ENCODE measurements at places on chromosomes 7 and 10. TPM values are rescaled to one million over a fixed set of nuclear protein-coding genes. Genes with fewer than 3 reads are reported as not detected.

DNA sequence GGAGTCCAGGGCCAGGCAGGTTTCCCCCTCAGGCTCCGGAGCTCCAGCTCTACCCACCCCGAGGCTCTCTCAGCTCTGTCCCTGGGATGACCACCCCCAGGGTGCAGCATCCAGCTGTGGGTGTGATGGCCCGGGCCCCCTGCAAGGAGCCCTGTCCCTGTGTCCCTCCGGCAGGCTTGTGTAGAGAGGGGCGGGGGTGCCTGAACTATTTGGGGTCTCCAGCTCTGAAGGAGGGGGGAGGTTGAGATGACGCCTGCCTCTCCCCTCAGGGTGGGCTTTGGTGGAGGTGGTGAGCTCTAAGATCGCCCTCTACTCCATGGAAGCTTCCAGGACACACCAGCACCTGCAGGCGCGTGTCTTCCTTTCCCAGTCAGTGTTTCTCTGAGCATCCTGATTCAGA lies 39.4 kb downstream of the ADRA2A start:
- no peak for DNase-seq

DNA sequence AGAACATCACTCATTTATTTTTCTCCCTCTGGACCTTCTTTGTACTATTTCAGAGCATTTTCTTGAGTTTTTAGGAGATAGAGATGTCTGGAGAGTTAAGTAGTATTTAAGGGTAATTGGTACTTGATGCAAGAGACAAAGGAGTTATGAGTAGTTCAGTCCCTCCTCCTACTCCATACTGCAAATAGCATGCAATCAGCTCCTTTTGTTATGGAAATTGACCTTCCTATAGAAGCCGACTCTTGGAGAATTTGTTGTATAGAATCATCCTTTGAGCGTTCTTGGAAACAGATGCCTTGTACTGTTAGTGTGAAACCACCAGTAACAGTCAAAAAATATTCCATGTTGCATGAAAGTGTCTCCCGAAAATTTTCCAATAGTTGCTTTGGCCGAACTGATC lies 428.2 kb upstream of the GALNT17 start:
- DNase-seq, result no peak

- no peak for DNase-seq
These were observed 96.8 kb downstream of the CYTH3 start for GRCh38 chr7:6175645-6176044.

GRCh38 chr7:18558503-18558902 lies 63.0 kb downstream of the HDAC9 start:
- no peak for DNase-seq

DNA sequence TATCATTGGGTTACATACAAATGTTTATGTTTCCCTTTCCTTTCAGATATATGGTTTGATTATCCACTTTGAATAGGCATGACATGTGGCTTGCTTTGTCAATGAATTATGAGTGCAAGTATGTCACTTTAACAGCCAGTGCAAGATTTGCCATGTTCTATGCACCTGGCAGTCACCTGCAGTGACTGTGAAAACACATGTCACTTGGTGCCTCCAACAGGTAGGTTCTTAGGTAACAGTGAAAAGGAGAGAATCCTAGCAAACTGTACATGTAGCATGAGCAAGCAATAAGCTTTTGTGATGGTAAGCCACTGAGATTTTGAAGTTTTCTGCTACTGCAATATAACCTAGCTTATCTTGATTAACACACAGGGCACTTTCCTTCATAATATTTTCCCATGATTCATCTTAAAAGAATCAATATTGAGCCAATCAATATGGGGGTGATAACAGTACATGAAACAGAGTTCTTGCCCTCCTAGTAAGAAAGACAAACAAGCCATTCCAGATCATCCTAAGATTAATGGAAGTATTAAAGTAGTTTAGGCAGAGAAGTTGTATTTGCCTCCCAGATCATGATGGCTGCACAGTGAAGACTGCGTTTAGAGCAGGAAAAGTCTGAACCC lies 7.9 kb upstream of the RALA start:
- DNase-seq, result no peak

- no peak for DNase-seq
These were observed 427.0 kb downstream of the KCNMA1 start for GRCh38 chr10:77210645-77211044.

GRCh38 chr10:126687121-126687606 lies 16.7 kb upstream of the C10orf90 start:
- no peak for DNase-seq

CALML5 gene
- not detected for total RNA-seq

DNA sequence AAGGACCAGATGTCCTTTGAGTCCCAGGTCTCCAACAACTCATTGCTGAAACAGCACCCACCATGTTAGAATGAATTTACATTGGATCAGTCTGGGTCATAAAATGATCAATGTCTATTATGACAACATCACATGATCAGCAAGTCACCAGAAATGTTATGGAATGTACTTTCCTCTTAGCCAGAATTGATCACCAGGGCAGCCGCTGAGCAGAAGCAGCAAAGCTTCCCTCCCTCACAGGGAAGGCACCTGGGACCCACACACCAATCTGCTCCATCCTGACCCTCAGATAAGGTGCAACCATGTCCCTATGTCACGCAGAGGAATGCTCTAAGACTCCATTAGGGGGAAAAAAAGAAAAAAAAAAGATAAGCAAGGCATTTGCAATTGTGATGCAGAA lies 30.0 kb downstream of the FGFR2 start:
- no peak for DNase-seq

GRCh38 chr7:88357781-88358525 lies 51.3 kb upstream of the STEAP4 start:
- DNase-seq, result no peak

GRCh38 chr10:92181575-92181974 lies 109.3 kb downstream of the CPEB3 start:
- DNase-seq, result no peak

SLC18A2 gene
- not detected for total RNA-seq

ZNF467 gene
- total RNA-seq, result 7.4 TPM

PPP1R9A gene
- 16.5 TPM for total RNA-seq

ZNF117 gene
- 38.3 TPM for total RNA-seq

Measured in omental fat pad (tissue), 4 donors.